RWPE2 (cell line): ENCODE measurements at places on chromosomes 3 and 15.

DNA sequence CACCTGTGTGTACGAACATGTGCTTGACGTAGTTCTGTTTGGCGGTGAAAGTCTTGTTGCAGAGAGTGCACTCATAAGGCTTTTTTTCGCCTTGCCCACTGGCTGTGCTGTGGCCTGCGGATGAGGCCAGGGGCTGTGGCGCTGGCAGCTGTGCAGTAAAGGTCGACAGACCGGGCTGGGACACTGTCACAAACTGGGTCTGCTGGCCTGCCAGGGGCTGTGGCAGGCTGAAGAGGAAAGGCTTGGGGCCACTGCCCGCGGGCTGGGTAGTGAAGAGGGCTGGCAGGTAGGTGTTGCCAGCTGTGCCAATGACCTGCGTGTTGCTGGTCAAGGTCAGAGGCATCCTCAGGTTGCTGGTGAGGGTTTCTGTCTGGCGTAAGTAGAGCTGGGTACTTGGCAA, 56.4 kb downstream of the TIGIT start:
- no peak for DNase-seq

- peak; percentile 82 for DNase-seq
Measured at GRCh38 chr15:38069511-38070011, 135.1 kb downstream of the TMCO5A start.

GRCh38 chr3:135310317-135310716, 515.3 kb downstream of the EPHB1 start:
- no peak for DNase-seq

- no peak for DNase-seq
Measured at GRCh38 chr3:107674371-107674770, 151.6 kb downstream of the BBX start.
